ENCODE measurements at places on chromosomes 1 and 21.

DNA sequence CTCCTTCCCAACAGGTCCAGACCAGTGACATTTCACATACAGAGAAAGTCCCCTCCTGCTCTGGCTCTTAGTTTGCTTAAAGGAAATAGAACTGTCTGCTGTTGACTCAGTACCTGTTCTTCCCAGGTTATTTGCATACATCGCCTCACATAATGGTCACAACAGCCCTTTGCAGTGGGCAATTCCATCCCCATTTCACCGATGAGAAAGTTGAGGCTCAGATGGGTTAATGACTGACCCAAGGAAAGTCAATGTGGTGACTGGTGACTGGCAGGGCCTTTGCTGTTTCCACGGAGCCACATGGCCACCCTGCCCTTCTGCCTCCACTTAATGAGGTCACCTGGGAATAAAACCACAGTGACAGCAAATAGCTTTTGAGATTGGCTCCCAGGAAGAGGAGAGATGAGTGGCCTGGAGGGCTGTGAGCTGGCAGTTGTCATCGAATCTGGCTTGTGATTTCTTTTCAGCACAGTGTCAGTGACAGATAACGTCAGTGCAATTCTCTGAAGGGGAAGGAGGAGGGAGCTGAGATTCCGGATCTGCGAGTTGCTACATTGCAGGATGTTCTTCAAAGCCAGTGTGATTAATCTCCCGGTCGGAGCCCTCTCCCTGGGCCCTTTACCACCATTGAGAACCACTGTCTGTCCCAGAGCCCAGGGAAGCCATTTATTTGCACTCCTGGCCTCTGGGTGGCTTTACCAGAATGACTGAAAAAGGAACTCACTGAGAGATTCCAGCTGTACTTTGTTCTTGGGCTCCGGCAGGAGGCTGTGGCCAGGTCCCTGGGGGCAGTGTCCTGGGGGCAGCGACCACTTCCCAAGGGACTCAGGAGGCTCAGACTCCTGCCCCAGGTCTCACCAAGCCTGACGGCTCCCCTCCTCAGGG lies 117.2 kb downstream of the CNIH3 start:
- peak; percentile 70 for DNase-seq

GRCh38 chr1:28306301-28306949 lies 22.4 kb upstream of the MED18 start:
- no peak for DNase-seq

DNA sequence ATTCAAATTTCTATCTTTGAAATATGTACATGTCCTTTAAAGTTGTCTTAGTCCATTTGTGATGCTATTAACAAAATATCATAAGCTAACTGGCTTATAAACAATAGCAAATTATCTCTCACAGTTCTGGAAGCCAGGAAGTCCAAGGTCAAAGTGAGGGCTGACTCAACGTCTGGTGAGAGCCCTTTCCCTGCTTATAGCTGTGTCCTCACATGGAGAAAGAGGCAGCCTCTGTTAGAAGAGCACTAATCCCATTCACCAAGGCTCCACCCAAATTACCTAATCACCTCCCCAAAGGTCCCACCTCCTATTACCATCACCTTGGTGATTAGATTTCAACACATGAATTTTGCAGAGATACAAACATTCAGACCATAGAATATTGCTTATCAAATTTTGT lies 450.1 kb upstream of the BEND5 start:
- no peak for DNase-seq

GRCh38 chr1:244139655-244140054 lies 88.6 kb downstream of the ZBTB18 start:
- no peak for DNase-seq

GRCh38 chr1:32159189-32159588 lies 20.3 kb upstream of the TXLNA start:
- DNase-seq, result no peak

DNA sequence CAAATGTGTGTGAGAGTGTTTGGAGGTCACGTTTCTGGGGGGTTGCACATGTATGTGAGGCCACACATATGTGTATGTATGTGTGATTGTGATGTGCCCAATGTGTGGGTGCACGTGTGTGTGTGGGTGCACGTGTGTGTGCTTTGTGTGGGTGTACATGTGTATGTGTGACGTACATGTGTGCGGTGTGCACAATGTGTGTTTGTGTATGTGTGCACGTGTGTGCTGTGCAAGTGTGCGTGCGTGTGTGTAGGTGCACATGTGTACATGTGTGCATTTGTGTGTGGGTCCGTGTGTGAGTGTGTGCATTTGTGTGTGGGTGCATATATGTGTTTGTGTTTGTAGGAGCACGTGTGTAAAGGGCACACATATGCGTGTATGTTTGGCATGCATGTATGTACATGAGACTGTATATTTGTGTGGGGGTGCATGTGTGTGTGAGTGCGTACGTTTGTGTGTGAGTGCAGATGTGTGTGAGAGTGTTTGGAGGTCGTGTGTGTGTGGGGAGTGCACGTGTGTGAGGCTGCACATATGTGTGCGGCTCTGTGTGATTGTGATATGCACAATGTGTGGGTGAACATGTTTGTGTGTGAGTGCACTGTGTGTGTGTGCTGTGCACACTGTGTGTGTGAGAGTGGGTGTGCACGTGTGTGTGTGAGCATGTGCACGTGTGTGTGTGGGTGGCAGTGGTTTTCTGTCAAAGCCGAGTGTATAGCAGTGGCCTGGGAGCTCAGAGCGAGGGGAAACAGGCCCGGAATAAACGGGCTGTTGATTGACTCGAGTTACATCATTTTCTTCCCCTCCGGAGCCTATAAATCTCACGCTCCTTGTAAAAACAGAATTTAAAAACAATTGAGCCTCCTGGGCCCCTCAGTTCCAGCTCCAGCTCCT lies 132.7 kb upstream of the ARHGEF16 start:
- peak; percentile 93 for DNase-seq
